Gastroesophageal sphincter (tissue), 4 donors: ENCODE measurements at places on chromosomes 2 and 18. TPM values are rescaled to one million over a fixed set of nuclear protein-coding genes. Genes with fewer than 3 reads are reported as not detected.

Gene MAPRE3
- total RNA-seq = 8.5 TPM

Gene TRIP12
- 199 TPM for total RNA-seq

Gene RGPD8
- total RNA-seq = 15.9 TPM

DNA sequence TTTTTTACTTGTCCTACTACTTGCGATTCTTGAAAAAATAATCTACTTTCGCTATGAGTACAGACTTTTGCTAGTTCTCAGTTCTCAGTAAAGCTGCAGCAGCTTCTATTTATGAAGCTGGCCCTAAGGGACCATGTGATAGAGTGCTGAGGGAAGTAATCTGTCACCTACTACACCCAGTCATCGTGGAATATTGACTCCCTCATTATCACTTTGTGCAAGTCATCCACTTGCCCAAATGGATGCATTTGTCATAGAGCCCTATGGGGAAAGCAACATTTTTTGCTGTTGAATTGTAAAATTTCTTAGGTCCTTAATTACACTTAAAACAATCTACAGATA is 1919.8 kb downstream of the SUCLG1 start:
- no peak for ATAC-seq

DNA sequence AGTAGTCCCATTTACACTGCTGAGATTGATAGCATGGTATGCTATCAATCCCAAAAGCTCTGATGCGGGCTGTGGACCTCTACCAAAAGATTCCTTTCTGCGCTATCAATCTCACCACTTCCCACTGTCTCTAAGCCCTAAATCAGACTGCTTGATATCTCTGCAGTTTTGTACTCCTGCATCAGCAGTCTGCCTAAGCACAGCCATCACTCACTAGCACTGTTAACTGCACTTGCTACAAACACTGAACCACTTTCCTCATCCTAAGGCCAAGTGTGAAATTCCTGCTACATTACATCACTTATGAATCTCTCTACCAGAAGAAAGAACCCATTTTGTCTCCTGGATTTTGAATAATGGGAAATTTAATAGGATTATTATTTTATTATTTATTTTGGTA is 237.0 kb downstream of the HNMT start:
- no peak for ATAC-seq

DNA sequence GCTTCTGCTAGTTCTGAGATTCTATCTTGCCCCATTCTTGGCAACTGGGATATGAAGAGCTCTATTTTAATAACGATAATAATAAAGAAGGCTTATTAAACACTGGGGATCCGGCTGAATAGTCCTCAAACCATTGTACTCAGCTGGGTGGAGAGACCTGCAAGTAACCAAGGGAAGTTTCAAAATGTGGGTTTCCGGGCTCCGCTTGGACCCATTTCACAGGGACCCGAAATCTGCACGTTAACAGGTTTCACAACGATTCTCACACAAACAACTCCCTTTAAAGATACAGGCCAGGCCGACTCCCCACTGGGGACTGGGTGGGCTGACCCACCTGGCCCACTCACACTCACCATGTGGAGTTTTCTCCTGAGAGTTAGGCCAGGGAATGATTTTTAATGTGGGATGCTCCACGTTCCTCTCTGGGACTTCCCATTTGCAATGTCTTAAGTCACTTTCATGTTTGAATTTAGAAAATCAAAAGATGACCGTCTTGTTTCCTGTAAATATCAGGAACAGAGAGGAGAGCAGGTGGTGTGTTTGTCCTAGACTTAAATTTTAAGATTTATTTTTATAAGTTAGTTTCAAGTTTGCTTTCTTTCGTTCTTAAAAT is 96.3 kb downstream of the SH3RF3 start:
- ATAC-seq = no peak
